Daoy (cell line): ENCODE measurements at places on chromosomes 6 and 20. TPM values are rescaled to one million over a fixed set of nuclear protein-coding genes. Genes with fewer than 3 reads are reported as not detected.
A peak's percentile ranks its signal among the peaks of the same experiment; 100 is the strongest.

GRCh38 chr6:14172562-14172961 lies 55.0 kb downstream of the CD83 start:
- DNase-seq: no peak

DNA sequence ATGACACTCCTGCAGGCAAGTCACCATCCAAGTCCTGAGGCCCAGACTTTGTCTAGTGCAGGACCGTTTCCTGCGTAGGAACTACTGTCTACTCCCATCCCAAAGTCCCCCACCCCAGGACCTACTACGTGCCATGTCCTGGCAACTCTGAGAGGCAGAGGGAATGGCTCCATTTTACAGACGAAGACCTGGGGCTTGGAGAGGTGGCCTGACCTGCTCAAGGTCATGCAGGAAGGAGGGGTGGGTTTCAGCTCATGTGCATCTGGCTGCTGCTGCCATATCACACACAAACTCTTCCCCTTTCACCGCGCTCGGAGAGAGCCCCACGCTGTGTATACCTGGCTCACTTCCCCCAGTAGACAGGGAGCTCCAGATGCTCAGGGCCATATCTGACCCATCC lies 1.2 kb upstream of the NOL4L start:
- DNase-seq: no peak

GRCh38 chr6:37777272-37777834 lies 42.2 kb upstream of the ZFAND3 start:
- DNase-seq: no peak

- DNase-seq: no peak
Measured at GRCh38 chr20:49646126-49646525, 67.6 kb downstream of the B4GALT5 start.

DNA sequence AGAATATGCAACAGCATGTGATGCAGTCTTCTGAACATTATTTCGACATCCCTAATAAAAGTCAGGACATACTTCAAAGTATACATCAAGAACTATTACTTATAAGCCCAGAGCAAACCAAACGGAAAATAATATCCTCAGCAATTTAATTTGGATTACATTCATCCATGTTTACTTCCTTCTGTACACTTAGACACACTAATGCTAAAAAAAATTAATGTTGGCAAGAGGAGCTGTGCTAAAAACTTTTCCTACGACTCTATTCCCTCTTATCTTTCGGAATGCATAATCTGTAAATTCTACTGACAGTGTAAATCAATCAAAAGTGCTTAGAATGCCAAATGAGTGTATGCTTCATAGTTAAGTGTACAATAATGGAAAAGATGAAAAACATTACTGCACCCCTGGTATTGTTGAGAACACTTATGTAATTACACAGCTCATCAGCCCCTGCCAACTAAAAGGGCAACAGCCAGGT lies 301.2 kb upstream of the HSF2 start:
- no peak for DNase-seq

- DNase-seq: peak; percentile 91
Measured at GRCh38 chr6:166556863-166557322, 29.6 kb downstream of the RAMACL start.

GRCh38 chr6:101294676-101295075 lies 98.8 kb upstream of the GRIK2 start:
- no peak for DNase-seq

DNA sequence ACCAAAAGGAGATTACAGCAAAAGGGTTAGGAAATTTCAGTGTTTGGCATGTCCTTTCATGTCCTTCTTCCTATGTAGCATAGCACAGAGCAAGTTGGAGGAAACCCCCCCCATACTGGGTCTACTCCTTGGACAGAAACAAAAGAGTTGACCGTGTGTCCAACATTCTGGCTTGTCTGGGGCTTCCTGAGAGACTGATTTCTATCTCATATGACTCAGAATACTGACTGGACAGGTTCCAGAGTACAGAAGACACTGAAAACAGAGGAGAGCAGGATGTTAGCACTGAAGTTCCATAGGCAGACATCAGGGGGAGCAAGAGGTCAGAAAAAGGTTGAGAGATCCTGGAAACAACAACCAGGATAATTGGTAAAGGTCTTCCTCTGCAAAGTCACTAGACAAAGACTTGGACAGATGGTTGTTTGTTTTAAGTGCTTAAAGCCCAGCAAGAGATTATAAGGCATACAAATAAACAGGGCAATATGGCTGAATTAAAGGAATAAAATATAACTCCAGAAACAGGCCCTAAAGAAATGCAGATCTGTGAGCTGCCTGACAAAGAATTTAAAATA lies 48.4 kb downstream of the USP49 start:
- peak; percentile 86 for DNase-seq

DNA sequence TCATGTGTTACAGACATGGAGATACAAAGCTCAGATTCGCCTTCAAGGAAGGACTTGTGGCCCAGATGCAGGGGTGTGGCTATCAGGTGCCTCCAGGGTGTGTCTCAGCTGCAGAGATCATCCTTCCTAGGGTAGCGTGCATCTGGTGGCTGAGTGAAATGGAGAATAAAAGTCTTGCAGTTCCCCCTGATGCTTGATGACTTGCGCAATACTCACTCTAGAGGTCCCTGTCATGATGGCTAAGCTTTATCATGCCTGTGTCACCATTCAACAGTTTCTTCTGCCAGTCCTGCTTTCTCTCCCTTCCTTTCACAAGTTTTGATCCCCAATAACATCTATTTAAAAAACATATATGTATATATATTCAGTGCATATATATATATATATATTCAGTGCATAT lies 228.1 kb downstream of the PAX1 start:
- no peak for DNase-seq

DNA sequence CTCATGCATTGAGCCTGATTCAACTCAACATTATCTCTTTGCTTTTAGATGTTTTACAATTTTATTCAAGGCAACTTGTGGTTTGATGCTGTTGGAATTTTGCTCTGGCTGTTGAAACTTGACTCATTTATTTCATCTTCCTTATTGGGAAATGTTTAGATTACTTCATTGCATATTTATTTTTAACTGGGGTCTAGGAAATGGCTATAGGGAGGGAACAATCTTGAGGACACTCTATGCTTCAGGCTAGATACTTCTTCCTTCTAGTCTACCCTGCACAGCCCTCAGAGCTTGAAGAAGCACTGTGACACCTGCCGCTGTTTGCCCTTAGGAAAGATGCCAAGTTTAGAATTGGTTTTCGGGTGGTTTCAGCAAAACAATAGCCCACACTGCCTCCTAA lies 183.4 kb downstream of the ADGRG6 start:
- no peak for DNase-seq

DNA sequence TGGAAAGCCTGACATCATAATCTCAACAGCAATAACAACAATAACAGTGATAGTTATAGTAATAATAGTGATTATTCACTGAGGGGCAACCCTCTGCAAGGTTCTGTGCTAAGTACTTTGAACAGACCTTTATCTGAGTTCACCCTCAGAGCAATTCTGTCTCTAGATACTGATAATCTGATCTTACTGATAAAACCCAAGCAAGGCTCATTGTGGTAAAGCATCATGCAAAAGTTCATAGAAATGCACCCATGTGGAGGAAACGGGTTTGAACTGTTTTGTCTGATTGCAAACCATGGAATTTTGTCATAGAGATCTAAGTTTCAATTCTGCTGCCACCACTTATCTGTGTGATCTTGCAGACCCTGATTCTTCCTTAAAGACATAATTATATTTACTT lies 1.3 kb upstream of the KIAA0408 start:
- no peak for DNase-seq

GRCh38 chr6:154314084-154314483 lies 42.5 kb downstream of the IPCEF1 start:
- no peak for DNase-seq

GRCh38 chr6:146246028-146246427 lies 217.2 kb downstream of the GRM1 start:
- DNase-seq: no peak

GRCh38 chr6:28757429-28758045 lies 166.2 kb downstream of the TRIM27 start:
- DNase-seq: peak; percentile 75

DNA sequence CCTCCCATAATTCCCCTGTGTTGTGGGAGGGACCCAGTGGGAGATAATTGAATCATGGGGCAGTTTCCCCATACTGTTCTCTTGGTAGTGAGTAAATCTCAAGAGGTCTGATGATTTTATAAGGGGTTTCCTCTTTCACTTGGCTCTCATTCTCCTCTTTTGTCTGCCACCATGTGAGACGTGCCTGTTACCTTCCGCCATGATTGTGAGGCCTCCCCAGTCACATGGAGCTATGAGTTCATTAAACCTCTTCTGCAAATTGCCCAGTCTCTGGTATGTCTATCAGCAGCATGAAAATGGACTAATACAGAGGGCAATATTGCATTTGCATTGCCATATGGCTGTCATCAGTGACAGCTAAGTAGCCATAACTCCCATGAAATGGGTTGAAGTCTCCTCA lies 63.2 kb downstream of the ZNF217 start:
- no peak for DNase-seq

- peak; percentile 63 for DNase-seq
Measured at GRCh38 chr6:16698997-16699868, 62.0 kb downstream of the ATXN1 start.

DNA sequence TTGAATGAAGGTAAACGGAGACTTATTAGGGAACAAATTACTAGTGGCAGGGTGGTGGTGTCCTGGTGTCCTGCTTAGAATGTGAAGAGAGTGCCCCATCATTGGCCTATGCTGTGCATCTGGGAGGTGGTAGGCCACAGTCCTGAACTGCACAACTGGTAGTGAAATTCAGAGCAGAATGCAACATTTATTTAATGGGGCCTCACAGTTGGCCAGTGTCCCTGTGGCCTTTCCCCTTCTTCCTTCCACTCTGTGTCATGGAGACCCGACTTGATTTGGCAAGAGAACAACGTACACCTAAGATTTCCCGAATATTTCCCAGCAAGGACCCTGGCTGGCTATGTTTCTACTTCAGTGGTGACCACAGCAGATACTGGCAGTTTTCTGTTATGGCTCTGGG lies 206.9 kb downstream of the LRFN2 start:
- no peak for DNase-seq

GRCh38 chr6:106360410-106360988 lies at the start of gene CRYBG1:
Gene CRYBG1, plus strand, starts transcription at chr6:106360717. Its CDS starts 192 bp downstream, at chr6:106360909.
- DNase-seq: peak; percentile 65

GRCh38 chr20:36929290-36929689 lies 22.2 kb downstream of the SAMHD1 start:
- DNase-seq: no peak

DNA sequence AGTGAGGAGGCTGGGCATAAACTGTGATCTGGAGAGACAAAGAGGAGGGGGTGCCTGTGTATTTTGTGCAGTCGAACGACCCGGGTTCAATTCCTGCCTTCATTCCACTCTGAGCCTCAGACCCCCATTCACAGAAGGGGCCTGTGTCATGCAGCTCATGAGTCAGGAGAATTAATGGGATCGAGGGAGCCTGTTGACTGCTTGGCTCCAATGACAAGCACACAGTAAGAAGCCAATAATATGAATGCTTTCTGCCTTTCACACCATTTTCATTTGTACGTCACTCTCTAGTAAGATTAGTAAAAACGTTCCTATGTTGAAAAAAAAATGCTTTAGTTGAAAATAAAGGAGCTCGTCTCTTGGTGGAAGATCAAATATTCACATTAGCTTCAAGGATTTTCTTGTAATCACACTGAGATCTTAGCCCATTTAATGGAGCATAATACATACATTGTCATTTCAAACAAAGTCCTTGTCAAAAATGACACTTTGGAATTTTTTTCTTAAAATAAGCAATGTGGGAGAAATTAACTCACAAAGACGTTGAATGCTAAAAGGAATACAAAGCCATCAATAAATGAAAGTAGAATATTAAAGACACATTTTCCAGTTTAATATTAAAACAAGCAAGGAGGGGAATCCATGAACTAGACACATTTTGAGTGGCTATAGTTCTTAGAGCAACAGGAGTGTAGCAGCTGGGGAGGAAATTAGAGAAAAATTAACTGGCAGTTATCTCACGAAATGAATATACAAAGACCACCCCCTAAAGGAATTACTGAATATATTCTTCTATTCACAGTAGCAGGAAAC lies 246.7 kb upstream of the AFDN start:
- no peak for DNase-seq

DNA sequence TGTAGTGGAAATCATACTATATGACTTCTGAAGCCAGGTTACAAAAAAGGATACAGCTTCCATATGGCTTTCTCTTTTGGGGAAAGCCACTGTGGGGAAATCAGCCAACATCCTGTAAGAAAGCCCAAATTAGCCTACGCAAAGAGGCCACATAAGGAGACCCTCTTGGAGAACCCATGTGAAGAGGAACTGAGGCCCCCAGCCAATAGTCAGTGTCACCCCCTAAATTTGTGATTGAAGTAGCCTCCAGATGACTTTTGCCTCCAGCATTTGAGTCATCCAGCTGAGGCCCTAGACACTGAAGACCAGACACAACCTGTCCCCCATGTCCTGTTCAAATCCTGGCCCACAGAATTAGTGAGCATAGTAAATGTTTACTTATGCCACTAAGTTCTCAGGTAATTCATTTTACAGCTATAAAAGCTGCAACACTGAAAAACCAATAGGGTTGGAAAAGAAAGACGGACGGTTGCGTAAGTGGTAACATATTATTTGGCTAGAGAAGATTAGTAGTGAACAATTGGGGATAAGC lies 60.4 kb downstream of the HMGCLL1 start:
- DNase-seq: no peak

- peak; percentile 4 for DNase-seq
Measured at GRCh38 chr20:39897781-39898466, 791.1 kb downstream of the MAFB start.

DNA sequence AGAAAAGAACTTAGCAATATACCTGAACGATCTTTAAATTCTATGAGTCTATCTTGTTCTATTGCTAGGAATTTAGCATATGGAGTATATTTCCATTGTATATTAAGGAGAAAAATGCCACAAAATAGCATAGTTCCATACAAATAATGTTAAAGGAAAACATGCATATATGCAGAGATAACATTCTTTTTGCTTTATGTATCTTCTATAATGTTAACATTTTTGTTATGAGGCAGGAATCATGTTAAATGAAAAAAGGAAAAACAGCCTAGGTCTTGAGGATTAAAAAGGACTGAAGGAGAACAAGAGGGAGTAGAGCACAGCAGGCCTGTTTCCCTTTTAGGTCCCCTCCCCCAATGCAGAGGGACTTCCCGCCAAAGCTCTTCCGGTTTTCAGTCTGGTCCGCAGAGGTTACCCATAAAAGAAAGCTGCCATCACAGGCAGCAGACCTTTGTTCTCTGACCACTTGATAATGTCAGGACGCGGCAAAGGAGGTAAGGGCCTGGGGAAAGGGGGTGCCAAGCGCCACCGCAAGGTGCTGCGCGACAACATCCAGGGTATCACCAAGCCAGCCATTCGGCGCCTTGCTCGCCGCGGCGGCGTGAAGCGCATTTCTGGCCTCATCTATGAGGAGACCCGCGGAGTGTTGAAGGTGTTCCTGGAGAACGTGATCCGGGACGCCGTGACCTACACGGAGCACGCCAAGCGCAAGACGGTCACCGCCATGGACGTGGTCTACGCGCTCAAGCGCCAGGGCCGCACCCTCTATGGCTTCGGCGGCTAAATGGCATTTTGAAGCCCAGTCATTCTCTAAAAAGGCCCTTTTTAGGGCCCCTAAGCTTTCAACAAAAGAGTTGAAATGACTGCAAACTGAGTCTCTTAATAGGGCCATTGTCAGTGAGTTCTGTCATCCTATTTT lies 108.4 kb upstream of the PRSS16 start:
- DNase-seq: no peak

Gene TMEM170B
- total RNA-seq: 5.2 and 5.8 TPM in 2 replicates

Gene TAP1
- total RNA-seq: 74.7 and 78.8 TPM in 2 replicates

Gene DEFB112
- not detected in 2 replicates for total RNA-seq

Gene PDCD2
- total RNA-seq: 318 and 381 TPM in 2 replicates

Gene SUMO4
- total RNA-seq: 0.11 TPM in 1 of 2 replicates, not detected in the other

Gene SCUBE3
- 1.1 and 2.0 TPM in 2 replicates for total RNA-seq

Gene RAD21L1
- total RNA-seq: 0.63 and 0.86 TPM in 2 replicates

Gene ARFGEF3
- 2.4 and 3.3 TPM in 2 replicates for total RNA-seq

Gene ZNF133
- 11.7 and 12.9 TPM in 2 replicates for total RNA-seq

Gene NNAT
- not detected in 2 replicates for total RNA-seq

Gene CEBPB
- total RNA-seq: 29.5 and 38.0 TPM in 2 replicates
